ENCODE measurements at places on chromosomes 2 and 18.

DNA sequence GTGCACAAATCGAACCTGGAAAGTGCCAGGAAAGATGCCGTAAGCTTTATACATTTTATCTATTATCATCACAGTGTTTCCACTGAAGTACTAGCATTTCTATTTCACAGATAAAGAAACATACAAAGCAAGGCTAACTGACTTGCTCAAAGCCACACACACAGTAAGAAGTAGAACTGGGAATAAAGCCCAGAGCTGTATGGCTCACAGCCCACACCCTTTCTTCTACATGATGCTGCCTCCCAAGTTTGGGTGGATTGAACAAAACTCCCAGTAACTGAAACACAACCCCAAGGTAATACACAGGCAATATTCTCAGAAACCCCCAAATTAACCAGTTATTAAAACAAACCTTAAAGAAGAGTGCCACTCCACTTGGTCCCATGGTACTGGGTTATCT lies 11.2 kb downstream of the SAP130 start:
- no peak for DNase-seq

- no peak for DNase-seq
Measured at GRCh38 chr18:35915056-35915455, 57.4 kb upstream of the RMP24 start.

GRCh38 chr2:162006337-162006736 lies 67.7 kb downstream of the DPP4 start:
- DNase-seq, result no peak

DNA sequence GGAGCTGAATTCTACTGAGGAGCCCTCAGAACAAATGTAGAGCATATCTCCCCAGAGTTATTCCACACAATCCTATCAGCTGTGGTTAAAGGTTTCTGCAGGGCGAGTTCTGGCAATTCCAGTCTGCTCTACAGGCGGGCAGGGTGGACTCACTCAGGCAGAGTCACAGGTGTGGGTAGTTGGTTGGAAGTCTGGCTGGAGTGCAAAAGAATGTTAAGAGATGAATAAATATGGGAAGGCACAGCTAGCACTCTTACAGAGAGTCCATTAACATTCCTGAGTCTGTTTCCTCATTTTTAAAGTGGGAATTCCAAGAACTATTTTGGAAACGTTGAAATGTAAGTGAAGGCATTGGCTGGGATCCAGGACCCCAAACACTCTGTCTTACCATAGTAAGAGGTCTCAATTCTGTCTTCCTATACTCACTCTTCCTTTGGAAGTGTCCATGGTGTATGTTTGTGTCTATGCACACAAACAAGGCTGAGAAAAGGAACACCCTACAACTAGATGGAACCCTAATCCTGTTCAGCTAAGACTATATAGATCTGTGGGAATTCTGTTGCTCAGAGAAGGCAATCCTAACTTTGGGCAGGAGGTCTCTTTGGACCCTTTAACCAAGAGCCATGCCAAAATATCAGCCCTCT lies 63.3 kb upstream of the AQP4 start:
- DNase-seq, result no peak

- DNase-seq, result no peak
Measured at GRCh38 chr2:71892896-71893295, 254.8 kb downstream of the CYP26B1 start.

GRCh38 chr18:68847219-68847837 lies 49.4 kb downstream of the CCDC102B start:
- DNase-seq, result peak; percentile 53

GRCh38 chr18:21949326-21950015 lies 208.9 kb downstream of the MIB1 start:
- no peak for DNase-seq

DNA sequence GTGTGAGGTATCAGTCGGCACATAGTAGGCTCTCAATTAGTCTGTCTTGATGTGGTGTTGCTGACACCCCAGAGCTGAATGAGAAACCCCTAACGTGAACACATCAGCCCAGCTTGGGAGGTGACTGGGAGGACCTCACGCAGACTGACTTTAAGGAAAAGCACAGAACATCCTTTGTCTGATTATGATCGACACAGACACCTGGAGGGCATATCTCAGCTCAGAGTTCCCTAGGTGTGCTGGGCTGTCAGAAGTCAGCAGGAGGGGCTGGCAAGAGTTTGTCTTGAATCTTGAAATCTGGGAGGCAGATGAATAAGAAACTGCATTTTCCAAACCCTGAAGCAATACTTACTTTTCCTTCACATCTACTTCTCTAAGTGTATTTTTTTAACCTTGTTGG lies 16.8 kb upstream of the MYCN start:
- DNase-seq, result no peak

- no peak for DNase-seq
Measured at GRCh38 chr2:54575379-54575888, 119.3 kb downstream of the SPTBN1 start.

GRCh38 chr2:201465524-201465971 lies 14.0 kb downstream of the STRADB start:
- DNase-seq, result peak; percentile 2

DNA sequence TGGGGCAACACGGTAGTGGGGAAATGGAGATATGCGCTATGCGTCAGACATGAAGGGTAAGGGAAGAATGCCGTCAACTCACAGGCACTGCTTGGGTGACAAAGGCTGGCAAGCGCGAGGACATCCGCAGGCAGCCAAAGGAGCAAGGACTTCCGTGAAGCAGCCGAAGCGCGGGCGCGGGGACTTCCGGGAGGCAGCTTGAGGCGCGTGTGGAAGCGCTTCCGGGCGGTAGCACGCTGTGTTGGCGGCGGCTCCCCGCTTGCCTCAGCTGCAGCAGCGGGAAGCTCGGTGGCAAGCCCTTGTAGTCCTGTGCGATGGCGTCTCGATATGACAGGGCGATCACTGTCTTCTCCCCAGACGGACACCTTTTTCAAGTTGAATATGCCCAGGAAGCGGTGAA lies at the start of gene PSMA8:
TSS of gene PSMA8 (plus strand) at position 218 of the 400 bp plus-strand sequence. CDS start at position 315, 97 bp downstream.
- no peak for DNase-seq

GRCh38 chr18:363301-364085 lies 95.6 kb upstream of the THOC1 start:
- DNase-seq, result peak; percentile 54

- peak; percentile 85 for DNase-seq
Measured at GRCh38 chr2:97697252-97698235, 15.8 kb upstream of the ZAP70 start.

DNA sequence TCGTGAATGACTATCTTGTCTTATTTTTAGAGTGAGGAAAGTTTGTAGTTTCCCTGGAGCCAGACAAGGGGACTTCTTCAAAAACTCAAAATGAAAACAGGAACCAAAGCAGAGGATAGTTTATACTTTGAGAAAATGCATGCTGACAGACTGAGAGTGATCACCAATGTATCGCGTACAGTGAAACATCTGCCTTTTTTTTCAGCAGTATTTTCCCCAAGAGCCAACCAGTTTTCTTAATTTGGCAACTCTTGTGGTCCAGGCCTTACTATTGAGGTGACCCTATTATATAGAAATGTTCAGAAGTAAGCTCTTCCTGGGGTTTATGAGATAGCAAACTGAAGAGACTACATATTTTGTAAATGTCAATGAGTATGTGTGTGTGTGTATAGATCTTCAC lies 153.7 kb upstream of the VRK2 start:
- no peak for DNase-seq

- DNase-seq, result peak; percentile 93
Measured at GRCh38 chr2:46350029-46350689, 53.0 kb downstream of the EPAS1 start.
